SJSA1 (cell line): ENCODE measurements at places on chromosomes 12 and 14. TPM values are rescaled to one million over a fixed set of nuclear protein-coding genes. Genes with fewer than 3 reads are reported as not detected.

GRCh38 chr12:95787274-95787818 lies 3.2 kb downstream of the NTN4 start:
- peaks cover 35% of the 10 kb centered on the region for H3K4me1 ChIP-seq
- no peak overlapping the region for H3K27ac ChIP-seq
- H3K36me3 ChIP-seq, result peaks cover 48% of the 10 kb centered on the region
- no peaks in the 10 kb centered on the region for H3K27me3 ChIP-seq

Gene INHBC
- 0.18 and 0.88 TPM in 2 replicates for total RNA-seq

Gene POMT2
- total RNA-seq, result 7.1 and 7.7 TPM in 2 replicates

Gene RPGRIP1
- not detected in 2 replicates for total RNA-seq
